Stimulated activated CD4-positive, alpha-beta T cell treated with anti-CD3 and anti-CD28 coated beads, Interleukin-1b, Interleukin-23, amount 100 ng/mL, for 1 hour (primary cell): ENCODE measurements at places on chromosomes 12 and 14.

- DNase-seq: no peak
These were observed 14.7 kb downstream of the GPR132 start for GRCh38 chr14:105050551-105050897.

DNA sequence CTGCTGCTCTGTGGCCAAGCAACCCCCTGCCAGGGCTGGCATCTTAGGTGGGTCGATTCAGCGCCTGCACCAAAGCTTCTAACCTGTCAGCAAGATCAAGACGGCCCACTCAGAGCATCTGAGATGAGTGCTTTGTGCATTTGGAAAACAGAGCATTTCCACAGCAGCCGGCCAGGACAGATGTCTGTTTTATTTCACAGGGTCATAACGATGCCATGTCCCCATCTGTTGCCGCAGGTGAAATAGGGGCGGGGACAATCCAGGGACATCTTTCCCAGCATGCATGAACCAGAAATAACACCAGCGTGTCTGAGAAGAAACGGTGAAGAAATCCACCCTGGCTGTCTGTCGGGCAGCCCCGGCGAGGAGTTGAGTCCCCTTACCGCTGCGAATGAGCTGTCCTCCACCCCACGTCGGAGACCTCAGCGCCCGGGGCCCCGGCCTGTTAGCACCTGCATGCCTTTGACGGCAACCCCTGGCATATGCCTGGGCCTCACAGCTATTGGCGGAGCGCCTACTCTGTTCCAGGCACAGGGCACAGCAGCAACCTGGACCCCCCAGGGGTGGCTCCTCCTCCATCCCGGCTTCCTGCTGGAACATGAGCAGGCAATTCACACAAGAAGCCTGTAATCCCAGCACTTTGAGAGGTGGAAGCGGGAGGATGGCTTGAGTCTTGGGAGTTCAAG, 30.6 kb upstream of the ULK1 start:
- DNase-seq: no peak

- DNase-seq: no peak
These were observed 7.9 kb downstream of the PPFIBP1 start for GRCh38 chr12:27531896-27532295.

- DNase-seq: no peak
These were observed 8.2 kb upstream of the CRADD start for GRCh38 chr12:93668919-93669418.

GRCh38 chr12:55845361-55845760, 2.6 kb upstream of the MMP19 start:
- no peak for DNase-seq

GRCh38 chr12:40153432-40153831, 47.6 kb upstream of the SLC2A13 start:
- DNase-seq: no peak
